ENCODE measurements at places on chromosomes 1 and 21.

GRCh38 chr1:247551721-247552120, 2.8 kb downstream of the GCSAML start:
- DNase-seq = peak; percentile 20

DNA sequence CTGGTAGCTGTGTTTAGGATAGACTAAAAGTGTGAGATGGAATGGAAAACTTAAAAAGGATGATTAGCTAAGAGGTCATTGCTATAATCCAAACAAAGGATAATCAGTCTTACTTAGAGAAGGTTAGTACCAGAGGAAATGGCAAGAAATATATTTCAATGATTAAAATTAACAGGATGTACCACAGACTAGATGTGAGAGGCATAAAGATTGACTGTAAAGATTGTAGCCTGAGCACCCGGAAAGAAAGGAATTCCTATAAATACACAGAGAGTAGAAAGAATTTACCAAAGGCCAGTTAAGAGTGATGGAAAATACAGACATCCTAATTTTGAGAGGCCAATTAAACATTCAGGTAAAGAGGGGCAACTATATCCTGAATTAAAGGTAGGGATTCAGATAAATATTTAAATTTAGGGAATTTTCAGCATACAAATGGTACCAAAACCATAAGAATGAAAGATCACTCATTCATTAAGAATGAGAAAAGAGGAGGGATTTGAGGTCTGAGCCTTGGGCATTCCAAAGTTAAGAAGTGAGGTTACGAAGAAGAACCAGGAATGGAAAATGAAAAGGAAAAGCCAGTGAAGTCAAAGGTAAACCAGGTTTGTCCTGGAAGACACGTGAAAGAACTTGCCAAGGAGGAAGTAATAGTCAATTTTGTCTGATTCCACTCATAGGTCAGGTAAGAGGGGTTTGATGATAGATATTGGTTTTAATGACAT, 46.4 kb upstream of the RGS1 start:
- DNase-seq = no peak

- no peak for DNase-seq
These were observed 200.6 kb downstream of the TRABD2B start for GRCh38 chr1:47796626-47797025.

GRCh38 chr1:30678209-30678608, 45.2 kb downstream of the MATN1 start:
- DNase-seq = no peak

DNA sequence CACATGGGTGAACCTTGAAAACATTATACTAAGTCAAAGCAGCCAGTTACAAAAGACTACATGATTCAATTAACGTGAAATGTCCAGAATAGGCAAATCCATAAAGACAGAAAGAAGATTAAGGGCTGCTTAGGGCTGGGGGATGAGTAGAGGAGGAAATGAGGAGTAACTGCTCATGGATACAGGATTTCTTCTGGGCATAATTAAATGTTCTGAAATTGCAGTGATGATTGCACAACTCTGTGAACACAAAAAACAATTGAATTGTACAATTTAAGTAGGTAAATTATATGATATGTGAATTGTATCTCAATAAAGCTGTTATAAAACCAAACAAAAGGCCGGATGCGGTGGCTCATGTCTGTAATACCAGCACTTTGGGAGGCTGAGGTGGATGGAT, 52.2 kb downstream of the RERE start:
- no peak for DNase-seq

GRCh38 chr21:28953247-28953646, 39.4 kb downstream of the LTN1 start:
- DNase-seq = no peak

Data from iris pigment epithelial cell (primary cell).